ENCODE measurements at places on chromosomes 7 and 10.

GRCh38 chr7:411677-412312 is 107.9 kb downstream of the PDGFA start:
- peak; percentile 3 for DNase-seq

DNA sequence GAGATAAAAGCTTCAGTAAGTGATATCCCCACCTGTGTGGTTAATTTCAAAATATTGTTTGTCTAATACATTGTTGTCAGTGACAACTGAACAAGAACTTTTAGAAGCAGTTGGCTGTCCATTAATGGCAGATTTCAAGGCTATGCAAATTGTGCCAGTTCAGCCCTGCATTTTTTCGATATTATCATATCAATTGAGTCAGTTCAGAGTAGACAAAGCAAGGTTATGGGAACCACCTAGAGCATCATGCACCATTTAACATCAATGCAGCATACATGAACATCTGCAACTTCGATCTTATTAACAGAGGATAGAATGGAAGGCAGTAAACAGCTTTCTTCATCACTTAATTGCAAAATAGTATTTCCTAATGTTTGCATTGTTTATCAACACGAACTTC is 180.7 kb upstream of the KAT6B start:
- DNase-seq: no peak

- DNase-seq: no peak
These were observed 69.0 kb downstream of the DKK1 start for GRCh38 chr10:52383088-52383487.

DNA sequence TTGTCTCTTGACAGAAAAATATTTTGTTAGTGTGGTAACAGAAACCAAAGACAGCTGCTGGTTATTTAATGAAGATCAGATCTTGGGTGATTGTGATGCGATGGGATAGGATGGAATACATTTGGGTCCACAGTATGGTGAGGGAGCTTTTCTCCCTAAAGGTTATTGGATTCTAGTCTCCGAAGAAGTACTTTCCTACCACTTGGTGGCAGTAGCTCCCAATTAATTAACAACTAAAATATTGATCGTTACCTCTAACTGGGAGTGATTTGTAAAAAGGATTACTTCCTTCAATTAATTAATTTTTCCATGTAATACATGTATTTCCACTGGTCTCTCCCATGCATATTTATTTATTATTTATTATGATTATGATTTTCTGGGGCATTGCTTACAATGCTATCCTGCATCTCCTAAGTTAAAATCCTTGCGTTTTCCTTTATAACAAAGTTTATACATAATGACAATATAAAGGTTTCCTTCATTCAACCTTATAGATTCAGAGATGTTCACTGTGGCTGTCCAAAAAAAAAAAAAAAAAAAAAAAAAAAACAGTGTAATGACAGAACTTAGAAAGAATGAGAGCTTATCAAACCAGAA is 25.6 kb downstream of the TMEM196 start:
- DNase-seq: no peak

DNA sequence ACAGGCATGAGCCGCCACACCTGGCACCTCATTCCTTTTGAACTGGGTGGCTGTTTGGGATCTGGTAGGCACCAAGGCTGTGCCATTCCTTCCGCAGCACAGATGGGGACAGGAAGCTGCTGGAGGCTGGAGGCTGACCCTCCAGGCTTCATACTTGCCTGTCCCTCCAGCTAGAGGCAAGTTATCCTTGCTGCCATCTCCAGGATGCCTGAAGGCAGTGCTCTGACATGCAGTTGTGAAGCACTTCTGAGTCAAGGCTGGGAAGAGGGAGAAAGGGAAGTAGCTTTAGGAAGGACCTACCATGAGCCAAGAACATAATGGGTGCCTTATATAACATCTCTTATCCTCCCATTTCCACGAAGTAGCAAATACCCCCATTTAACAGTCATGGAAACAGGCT is 9.5 kb downstream of the MARVELD1 start:
- DNase-seq: no peak

DNA sequence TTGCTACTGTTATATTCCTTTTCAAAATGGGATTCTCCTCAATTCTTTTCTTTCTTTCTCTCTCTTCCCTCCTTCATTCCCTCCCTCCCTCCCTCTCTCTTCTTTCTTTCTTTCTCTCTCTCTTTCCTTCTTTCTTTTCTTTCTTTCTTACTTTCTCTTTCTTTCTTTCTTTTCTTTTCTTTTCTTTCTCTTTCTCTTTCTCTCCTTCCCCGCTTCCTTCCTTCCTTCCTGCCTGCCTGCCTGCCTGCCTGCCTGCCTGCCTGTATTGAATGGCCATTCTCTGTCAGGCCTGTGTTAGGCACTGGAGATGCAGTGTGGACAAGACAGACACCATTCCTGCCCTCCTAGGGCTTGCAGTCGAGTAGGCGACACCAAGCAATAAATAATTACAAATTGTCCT is 11.5 kb downstream of the CNNM1 start:
- DNase-seq: no peak

DNA sequence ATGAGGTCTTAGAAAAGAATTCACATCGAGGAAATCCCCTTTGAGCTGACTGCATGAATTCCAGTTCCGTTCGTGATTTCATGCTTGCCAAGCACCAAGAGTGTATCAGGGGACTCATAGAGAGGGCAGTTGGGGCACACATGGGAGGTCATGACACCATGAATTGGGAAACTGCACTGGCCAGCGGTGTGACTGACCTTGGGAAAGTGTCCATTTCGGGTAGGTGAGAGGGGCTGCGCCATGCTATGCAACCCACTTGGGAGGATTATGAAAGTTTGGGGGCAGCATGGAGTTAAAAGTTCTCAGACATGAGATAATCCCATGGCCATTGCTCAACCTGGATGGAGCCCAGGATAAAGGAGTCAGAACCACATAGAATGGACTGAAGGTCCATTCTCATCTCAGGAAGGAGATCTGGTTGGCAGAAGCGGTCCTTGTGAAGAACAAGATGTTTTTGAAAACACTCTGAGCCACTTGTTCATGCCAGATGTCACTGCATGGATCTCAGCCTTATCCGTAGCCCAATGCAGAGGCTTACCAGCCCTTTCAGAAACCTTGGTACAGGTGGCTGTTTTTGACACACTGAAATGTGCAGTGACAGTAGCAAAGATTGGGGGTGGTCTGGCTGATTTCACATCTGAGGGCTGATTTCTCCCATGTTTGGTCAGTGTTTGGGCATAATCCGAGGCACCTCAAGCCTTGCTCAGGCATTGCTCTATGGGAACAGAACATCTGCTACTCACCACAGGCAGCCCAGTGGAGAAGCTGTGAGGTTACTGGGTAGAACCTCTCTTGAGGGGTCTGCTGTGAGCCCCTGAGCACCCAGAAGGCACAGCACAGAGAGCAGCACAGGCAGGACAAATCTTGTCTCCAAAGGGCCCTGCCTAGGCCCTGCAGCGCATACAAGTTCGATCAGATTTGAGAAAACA is 252.3 kb downstream of the CXCL12 start:
- no peak for DNase-seq

- no peak for DNase-seq
These were observed 1.3 kb downstream of the ABCB1 start for GRCh38 chr7:87599336-87599735.

- DNase-seq: no peak
These were observed 1019.7 kb upstream of the LRRN3 start for GRCh38 chr7:110071192-110071591.

DNA sequence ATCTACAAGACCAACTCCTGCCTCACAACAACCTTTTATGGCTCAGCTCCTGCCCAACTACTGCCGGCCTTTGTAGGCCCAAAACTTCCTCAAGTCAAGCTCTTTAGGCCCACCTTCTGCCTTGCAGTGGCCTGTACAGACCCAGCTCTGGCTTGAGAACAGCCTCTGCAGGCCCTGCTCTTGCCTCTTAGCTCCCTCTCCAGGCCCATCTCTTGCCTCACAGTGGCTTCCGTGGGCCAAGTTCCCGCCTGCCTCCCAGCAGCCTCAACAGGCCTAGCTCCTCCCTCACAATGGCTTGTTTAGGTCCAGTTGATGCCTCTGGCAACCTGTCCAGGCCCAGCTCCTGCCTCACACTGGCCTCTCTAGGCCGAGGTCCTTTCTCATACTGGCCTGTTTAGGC is 32.4 kb upstream of the VKORC1L1 start:
- no peak for DNase-seq

DNA sequence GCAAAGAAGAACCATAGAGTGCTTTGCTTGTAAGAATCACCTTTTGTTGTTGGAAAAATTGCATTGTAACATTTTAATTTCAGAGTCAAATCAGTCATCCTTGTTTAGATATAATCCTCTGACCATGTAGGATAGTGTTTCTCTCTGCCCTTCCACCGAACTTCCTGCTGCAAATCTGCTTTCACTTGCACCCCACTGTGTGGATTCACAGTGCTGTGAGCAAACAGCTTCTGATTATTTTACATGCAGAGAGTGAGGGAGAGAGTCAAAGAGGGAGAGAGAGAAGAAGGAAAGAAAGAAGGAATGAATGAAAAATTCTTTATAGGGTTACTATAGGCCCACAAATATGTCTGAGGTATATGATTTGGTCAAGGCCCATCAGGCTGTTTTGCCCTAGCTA is 30.0 kb upstream of the SEM1 start:
- DNase-seq: no peak

DNA sequence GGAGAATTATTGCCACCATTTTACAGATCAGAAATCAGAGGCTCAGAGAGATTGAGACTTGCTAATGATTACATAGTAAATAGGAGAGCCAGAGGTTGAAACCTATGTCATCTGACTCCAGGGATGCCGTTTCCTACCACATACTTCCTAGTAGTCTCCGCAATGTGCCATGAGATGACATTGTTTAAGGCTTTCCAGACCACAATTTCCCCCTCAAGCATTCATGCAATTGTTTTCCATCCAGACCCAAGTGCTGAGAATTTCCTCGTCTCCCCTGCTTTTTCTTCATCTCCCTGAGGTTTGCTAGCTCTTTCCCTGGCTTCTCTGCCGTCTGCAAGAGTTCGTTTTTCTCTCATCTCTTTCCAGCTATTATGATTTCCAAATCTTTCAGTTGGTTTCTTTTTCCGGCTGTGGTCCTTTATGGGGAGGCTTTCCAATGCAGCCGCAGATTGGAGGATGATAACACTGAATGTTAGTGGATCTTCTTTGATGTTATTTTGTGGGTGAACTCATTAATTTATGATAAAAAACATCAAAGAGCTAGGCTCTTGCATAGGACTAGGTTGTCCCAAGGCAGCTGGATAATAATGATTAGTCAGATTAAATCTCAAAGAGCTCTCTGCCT is 6.9 kb upstream of the GOLGA7B start:
- no peak for DNase-seq

GRCh38 chr10:8577686-8578085 is 523.2 kb downstream of the GATA3 start:
- DNase-seq: peak; percentile 82

DNA sequence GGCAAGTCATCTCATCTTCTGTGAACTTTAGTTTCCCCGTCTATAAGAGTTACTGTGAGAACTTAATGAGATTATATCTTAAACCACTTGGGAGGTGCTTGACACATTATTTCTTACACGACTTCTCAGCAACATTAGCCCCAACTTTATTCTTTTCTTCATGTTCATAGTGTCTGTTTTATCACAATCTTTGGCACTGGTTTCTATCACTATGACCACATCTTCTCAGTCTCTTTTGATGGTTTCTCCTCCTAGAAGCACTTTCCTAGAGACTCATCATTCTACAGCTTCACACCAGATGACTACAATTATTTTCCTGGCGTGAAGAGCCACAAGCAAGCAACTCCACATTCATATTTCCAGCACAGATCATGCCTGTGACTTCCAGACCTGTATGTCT is 26.5 kb upstream of the BET1 start:
- DNase-seq: no peak

- DNase-seq: peak; percentile 23
These were observed 43.7 kb upstream of the DGKI start for GRCh38 chr7:137890449-137890921.

GRCh38 chr10:45581216-45581549 is 91.4 kb downstream of the ZFAND4 start:
- peak; percentile 35 for DNase-seq

GRCh38 chr10:18306031-18306430 is 165.8 kb downstream of the CACNB2 start:
- no peak for DNase-seq

DNA sequence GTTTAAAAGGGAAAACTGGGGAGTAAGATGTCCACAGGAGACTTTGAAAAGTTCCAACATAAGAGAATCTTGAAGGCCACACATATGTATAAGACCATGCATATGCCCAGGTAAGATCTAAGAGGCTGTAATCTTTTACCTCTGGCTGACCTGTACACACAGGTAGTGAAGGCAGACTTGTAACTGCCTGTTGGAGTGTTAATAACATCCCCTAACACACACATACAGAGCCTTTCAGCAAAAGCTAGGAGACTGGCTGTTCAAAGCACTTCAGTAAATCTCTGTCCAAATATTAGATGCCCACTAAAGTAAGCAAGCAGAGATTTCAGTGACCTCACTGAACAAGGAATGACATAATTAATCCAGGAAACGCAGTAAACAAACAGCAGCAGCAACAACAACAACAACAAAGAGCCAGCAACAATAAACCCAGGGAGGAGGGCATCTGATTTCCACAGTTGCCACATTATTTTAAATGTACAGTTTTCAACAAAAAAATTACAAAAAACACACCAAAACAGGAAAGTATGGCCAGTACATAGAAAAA is 15.0 kb downstream of the CYP51A1 start:
- DNase-seq: no peak

DNA sequence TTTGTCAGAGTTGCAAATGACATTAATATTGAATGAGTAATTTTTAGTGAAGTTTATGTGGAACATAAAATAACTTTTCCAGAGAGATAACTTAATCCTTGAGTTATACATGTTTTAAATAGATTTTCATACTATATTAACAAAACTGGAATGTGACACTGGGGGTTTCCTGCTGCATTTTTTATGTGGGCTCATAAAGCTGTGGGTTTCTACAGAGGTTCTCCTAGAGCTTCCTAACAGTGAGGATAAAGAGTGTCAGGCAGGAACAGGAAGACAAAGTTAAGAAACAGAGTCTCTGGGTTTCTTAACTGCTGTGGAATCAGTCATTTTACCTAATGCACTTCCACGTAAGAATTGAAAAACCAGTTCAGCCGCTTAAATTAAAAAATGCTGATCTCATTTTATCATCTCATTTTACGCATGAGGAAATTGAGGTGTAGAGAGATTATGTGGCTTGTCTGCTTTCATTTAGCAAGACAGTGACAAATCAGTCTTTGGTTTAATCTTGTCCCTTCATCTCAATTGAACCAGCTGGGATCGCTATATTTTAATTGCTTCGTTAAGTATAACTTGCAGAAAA is 5.0 kb downstream of the CD36 start:
- DNase-seq: no peak
